ENCODE measurements at places on chromosomes 6 and 20.

DNA sequence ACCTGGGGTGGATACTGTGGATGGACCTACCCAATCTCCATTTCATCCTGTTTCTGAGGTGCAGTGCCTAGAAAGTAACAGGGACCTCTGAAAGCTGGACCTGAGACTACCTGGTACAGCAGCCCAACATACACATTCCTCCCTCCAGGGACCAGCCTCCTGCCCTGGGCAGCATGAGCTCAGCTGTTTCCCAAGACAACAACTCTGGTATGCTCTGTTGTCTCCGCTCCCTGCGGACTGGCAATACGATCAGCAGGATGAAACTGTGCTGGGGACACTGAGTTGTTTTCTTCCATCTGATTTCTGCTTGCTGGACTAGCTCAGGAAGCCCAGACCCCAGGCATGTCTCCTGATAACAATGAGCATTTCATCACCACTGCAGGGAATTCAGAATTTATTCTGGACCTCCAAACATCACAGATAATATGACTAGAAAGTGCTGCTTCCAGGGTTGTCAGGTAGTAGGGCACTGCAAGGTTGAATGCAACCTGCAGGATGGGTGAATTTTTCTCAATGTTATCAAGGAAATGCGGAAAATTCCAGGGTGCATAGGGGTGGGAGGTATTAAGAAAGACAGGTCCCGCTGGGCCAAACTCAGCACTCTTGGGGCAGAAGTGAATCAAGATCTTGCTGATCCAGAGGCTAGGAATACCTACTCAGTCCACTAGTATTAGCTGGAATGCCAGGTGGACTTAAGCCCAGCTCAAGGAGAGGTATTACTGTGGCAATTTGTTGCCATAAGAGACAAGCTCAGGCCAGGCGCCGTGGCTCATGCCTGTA, 38.9 kb upstream of the SLC4A11 start:
- no peak for DNase-seq

- no peak for DNase-seq
Observed at GRCh38 chr6:8321671-8322404, 113.5 kb downstream of the SLC35B3 start.

GRCh38 chr6:31209137-31209536, 38.7 kb upstream of the POU5F1 start:
- DNase-seq: no peak

DNA sequence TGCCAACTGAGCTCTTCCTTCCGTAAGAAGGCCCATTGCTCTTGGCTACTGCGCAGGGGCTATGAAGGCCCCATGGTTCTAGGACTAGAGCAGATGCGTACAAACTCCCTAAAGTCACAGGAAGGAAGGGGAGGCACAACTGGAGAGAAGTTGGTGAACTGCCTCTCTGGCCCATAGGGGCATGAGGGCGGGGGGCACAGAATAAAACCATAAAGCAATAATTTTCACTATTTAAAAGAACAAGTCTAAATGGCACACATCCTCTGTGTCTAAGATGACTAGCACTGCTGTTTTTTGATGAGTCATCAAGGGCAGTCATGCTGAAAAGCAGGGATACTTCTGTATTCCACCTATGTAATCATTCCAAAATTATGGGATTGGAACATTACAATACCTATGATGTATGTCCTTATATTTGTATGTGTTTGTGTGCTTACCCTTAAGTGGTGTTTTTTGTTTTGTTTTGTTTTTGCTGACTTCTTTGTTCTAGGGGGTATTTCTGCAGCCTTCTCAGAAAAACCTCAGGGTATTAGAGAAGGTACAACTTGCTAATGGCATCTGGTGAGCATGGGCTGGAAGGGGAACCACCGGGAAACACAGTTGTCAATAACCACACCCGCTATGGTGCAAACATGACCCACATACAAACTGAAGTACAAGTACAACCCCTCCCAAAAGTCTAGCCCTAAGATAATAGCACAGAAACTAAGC, 36.9 kb downstream of the B4GALT5 start:
- no peak for DNase-seq

GRCh38 chr6:41475737-41476357, 70.3 kb upstream of the FOXP4 start:
- DNase-seq: no peak

DNA sequence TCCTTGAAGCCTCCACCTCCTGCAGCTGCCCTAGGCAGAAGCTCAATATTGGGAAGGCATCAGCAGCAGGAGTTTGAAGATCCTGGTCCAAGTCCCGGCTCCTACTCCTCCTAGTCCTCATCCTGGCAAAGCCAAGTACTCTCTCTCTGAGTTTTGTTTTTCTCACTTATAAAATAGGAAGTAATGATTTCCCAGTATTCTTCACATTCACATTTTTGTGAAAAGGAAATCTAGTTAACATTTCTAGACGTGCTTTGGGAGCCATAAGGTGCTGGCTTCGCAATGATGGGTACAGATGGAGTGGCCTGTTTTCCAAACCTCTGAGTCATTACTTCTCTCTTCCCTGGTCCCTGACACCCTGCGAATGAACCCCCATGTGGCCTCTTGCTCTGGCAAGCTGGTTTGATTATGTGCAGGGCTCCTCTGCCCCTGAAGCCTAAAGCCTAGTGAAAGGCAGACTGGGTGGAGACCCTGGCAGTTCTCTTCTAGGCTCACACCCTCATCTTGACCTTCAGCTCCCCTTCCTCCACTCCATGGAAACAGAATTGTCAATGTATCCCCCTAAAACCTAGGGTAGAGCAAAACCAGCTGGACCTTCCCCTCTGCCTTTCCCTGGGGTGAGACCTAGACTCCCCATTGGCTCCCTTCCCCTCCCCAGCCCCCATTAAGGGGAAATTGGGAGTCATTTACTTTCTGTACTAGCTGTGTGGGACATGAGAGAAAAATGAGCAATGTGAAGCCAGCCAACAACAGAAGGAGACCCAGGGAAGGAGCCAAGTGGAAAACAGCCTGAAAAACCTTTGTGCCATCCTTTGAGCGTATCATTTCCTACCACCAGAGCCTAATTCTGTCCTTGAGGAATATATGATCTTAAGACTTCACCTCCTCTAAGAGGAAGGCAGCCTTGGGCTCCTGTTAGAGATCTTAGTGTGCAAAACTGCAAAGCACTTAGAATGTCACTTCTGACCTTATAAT, 158.4 kb downstream of the UST start:
- no peak for DNase-seq

- DNase-seq: no peak
Observed at GRCh38 chr20:49712646-49712995, 1.1 kb downstream of the B4GALT5 start.

GRCh38 chr6:343960-344815, 47.4 kb upstream of the IRF4 start:
- no peak for DNase-seq

GRCh38 chr6:156889469-156889868, 112.3 kb downstream of the ARID1B start:
- no peak for DNase-seq

- no peak for DNase-seq
Observed at GRCh38 chr6:168264593-168265335, 54.8 kb downstream of the DACT2 start.

DNA sequence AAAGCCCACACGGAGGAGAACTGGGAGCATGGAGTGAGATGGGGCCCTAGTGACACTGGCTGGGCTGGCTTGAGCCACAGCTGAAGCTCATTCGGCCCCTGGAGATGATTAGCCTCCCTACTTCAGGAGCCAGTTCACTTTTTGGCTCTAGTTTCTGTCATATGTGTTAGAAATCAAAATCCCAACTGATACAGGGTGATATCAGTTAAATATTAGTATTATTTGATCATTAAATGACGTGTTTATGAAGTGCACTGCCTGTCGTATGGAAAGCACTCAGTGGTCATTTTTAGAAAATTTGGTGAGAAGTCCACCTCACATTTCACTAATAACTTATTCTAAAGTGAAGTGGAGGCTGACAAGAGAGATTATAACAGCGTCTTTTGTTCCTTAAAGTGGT, 59.0 kb downstream of the TULP4 start:
- DNase-seq: no peak

DNA sequence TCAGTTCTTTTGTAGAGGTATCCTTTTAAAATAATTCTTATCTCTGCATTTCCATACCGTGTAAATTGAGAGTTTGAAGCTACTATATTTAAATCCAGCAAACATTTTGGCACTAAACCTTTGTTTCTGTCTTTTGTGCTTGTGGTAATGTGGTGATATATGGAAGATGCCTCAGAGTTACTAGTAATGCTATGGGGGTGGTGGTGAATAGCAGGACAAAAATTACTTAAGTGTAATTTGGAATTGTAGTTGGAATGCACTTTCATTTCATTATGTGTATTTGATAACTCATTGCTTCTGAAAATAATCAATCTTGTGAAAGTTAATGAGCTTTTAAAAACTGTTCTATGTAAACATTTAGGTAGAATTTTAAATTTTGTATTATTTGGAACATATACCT, 404.5 kb downstream of the PHF3 start:
- DNase-seq: no peak

DNA sequence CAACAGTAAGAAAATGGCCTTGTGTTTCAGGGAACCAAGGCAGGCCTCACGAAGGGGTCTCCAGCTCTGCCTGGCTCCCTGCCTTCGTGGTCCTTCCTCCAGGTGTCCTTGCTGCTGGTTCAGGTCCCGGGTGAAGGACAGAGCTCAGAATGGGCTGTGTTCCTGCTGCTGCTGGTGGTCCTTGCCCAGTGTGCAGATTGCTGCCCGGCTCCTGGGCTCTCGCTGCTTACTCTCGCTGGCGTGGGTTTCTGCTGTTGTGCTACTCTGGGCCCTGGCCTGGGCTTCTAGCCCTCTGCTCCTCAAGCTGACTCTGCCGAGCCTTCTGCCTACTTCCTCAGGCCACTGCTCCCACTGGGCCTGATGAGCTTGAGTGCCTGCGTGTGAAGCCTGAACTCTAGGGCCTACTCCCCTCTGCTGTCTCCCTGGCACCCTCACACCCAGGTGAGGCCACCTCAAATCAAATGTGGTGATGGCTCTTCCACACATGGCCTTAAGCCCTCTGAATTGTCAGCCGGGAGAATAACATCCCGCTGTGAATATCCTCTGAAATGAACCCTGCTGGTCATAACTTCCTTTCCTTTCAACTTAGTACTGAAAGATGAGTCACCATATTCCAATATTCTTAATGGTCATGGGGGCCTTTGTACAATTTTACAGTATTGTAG, 171.6 kb downstream of the FOXC1 start:
- DNase-seq: no peak

- no peak for DNase-seq
Observed at GRCh38 chr6:52984247-52984646, 10.8 kb downstream of the GSTA4 start.

DNA sequence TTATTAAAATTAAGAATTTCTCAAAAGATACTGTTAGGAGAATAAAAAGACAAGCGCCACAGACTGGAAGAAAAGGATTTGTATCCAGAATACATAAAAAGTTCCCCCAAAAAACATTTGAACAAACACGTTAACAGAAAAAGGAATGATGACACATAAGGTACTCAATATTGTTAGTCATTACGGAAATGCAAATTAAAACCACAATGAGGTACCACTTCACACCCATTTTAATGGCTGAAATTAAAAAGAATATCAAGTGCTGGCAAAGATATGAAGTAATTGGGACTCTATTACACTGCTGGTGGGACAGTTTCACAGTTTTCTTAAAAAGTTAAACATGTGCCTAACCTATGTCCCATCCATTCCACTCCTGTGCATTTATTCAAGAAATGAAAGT, 51.4 kb downstream of the HECA start:
- DNase-seq: no peak

DNA sequence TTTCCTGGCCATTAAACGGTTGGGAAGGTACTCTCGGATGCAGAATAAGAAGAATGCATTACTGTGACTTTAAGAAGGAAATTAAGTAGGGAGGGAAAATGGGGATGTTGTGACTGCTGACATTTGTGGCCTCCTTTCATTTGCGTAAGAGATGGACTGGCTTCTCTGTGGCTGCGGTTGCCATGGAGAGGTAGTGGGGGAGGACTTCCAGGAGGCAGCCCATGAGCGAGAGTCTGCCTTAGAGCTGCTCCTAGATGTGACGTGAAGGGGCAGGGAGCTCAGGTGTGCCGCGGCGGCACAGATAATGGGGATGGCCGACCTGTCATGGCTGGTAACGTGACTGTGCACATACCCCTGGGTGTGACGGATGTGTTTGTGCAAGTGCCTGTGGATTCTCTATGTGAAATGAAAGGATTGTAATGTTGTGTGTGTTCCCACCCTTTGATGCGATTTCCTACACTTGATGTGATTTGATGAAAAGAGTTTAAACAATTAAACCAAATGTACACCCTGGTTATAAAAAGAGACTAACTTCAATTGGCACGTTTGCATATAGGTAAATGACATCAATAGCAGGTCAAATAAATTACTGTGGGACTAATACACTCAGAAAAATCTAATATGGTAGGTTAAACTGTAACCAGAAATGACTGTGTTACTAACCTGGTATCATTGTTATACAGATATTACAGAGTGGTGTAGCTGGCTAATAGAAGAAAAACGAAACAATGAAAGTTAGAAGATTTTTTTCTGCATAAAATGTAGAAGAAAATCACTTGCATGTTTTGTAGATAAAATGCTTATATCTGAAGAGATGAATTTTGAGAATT, 48.9 kb downstream of the HIVEP1 start:
- DNase-seq: peak; percentile 74

GRCh38 chr6:107698146-107698545, 126.0 kb downstream of the SCML4 start:
- DNase-seq: no peak

DNA sequence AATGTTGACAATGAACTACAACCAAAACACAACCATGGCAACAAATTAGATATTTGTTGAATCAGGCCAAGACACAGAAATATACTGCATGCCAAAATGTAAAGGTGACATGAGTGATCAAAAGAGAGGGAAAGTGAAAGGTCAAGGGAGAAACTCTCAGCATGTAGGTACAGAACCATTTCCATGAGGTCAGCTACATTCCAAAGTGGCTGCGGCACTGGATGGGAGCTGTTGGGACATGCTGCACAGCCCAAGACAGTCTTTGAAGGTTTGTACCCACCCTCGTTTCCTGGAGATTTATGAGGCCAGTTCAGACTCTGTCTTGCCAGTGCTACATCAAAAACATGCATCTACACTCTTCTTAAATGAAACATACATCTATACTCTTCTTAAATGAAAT, 579.9 kb downstream of the BMP2 start:
- no peak for DNase-seq

GRCh38 chr6:150722614-150723344, 123.1 kb downstream of the PLEKHG1 start:
- DNase-seq: no peak

GRCh38 chr6:41199552-41200246, 1.2 kb downstream of the TREML2 start:
- DNase-seq: no peak

- no peak for DNase-seq
Observed at GRCh38 chr6:155936551-155936950, 480.9 kb upstream of the NOX3 start.

- DNase-seq: peak; percentile 92
Observed at GRCh38 chr6:75601304-75602245, at the start of gene SENP6. Gene SENP6, plus strand, starts transcription at chr6:75601880. Its CDS starts 645 bp downstream, at chr6:75602525.

DNA sequence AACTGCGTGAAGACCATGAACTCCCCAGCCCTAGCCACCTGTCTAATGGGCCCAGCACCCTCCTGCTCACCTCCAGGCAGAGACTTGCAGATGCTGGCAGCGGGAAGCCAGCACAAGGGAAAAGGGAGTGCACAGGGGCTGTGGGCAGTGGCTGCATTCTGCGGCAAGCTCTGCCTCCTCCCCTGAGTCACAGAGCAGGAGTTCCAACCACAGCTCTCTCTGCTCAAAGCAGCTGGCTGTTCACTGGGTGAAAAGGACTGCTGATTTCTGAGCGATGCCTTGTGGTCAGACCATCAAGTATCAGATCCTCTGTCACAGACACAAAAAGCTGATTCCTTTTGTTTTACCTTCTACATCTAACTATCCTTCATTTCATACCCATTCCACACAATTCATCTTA, 10.5 kb downstream of the NKX2-2 start:
- no peak for DNase-seq

- no peak for DNase-seq
Observed at GRCh38 chr6:108566406-108566805, 5.7 kb downstream of the FOXO3 start.
